ENCODE measurements at places on chromosomes 3 and 15.

- DNase-seq = no peak
Measured at GRCh38 chr3:101509281-101509680, 3.7 kb downstream of the SENP7 start.

DNA sequence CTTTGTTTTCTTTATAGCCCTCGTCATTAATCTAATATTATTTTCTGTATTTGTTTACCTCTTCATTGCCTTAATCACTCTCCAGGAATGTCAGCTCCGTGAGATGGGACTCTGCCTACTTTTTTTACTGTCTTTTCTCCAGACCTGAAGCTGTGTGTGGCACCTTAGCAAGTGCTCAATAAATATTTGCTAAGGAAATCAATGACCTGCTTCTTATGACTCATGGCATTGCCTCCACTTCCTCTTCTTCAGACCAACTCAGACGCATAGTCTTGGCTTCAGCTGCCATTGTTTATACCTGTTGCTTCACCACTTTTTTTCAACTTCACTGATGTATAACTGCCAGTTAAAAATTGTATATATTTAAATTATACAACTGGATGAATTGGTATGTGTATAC lies 218.5 kb upstream of the CMC1 start:
- no peak for DNase-seq

DNA sequence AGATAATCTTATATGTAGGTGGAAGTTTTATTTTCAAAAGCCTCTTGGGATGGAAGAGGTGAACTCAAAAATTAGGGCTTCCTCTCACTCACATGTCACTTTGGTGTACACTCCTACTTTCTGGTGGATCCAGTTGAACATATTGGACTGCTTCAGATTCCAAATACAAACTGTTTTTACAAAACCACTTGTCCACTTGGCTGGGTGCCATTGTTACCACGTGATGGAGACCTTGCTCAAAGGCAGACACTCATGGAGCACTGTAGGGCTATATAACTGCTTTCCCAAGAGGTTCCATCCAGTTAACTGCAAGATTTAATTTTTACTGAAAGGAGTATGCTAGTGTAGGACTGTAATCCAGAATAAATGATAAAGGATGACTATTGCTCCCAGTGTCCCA lies 307.0 kb downstream of the EPHA6 start:
- DNase-seq = no peak

- DNase-seq = no peak
Measured at GRCh38 chr3:71859123-71859519, 74.2 kb upstream of the PROK2 start.

GRCh38 chr3:50254577-50255250 lies 14.2 kb upstream of the SEMA3B start:
- no peak for DNase-seq
